B cell (primary cell): ENCODE measurements at places on chromosomes 7 and 10. TPM values are rescaled to one million over a fixed set of nuclear protein-coding genes. Genes with fewer than 3 reads are reported as not detected.

The ATRNL1 gene
- total RNA-seq, result 1.7 and 2.2 TPM in 2 replicates

The NMT2 gene
- 72.1 and 73.3 TPM in 2 replicates for total RNA-seq

The TWNK gene
- 11.8 and 12.0 TPM in 2 replicates for total RNA-seq

The AKR1C1 gene
- total RNA-seq, result not detected in 2 replicates

The TBXAS1 gene
- 8.1 and 14.2 TPM in 2 replicates for total RNA-seq
